ENCODE measurements at places on chromosomes 5 and 9. TPM values are rescaled to one million over a fixed set of nuclear protein-coding genes. Genes with fewer than 3 reads are reported as not detected.

Gene PCYOX1L
- 7.0 TPM for total RNA-seq

DNA sequence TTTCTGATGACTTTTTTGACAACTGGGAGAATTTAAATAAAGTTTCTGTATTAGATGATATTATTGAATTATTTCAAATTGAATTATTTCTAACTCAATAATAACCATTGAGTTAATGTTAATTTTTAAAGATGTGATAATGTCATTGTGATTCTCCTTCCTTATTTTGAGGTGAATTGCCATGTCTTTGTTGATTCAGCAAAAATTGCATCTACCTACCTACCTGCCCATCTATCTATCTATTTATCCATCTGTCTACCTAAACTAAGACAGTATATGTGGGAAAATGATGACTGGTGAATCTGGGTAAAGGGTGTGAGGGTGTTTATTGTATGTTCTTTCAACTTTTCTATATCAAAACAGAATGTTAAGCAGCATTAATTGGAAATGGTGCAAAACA is 75.0 kb downstream of the G3BP1 start:
- H3K4me3 ChIP-seq = no peak overlapping the region
- H3K27ac ChIP-seq = no peak overlapping the region
- H3K36me3 ChIP-seq = no peaks in the 10 kb centered on the region
- no peaks in the 10 kb centered on the region for H3K27me3 ChIP-seq

- H3K36me3 ChIP-seq = no peaks in the 10 kb centered on the region
- H3K27me3 ChIP-seq = no peaks in the 10 kb centered on the region
- H3K27ac ChIP-seq = no peak overlapping the region
- H3K4me1 ChIP-seq = no peaks in the 10 kb centered on the region
- no peak overlapping the region for H3K4me3 ChIP-seq
Measured at GRCh38 chr5:122424132-122424531, 112.1 kb downstream of the SNCAIP start.

- H3K27ac ChIP-seq = no peak overlapping the region
- no peak overlapping the region for H3K4me3 ChIP-seq
- peaks cover 9% of the 10 kb centered on the region for H3K4me1 ChIP-seq
- H3K27me3 ChIP-seq = peaks cover 21% of the 10 kb centered on the region
Measured at GRCh38 chr5:65479527-65479926, 2.2 kb downstream of the ADAMTS6 start.

DNA sequence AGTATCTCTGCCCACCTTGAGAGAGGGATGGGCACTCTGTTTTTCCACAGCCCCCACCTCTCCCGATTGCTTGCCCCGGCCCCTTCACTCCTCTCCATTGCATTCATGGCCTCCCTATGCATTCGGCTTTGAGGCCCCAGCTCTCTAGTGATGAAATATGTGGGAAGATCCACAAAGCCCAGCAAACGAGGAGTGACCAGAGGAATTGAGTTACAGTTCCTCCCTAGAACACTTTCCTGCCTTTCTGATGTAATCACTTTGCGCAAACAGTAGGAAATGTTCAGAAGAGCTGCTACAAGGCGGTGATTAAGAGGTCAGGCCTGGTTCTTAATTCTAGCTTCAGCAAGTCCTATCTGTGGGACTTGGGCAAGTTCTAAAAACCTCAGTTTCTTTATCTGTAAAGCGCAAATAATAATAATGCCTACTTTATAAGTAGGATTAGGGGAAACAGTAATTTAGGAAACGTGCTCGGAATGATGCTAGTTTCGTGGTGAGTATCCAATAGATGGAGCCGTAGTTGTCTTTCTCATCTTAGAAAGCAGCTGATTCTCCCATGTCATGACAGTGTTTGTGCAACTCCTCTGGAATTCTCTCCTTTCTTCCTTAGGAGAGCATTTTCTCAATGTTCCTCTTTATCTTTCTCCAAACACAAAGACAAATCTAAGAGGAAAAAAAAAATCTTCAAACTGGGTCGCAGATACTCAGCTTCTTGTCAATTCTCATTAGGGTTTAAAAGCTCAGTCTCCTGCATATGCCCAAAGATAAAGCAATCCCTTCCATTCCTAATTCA is 99.5 kb upstream of the MSX2 start:
- no peak overlapping the region for H3K4me3 ChIP-seq
- no peaks in the 10 kb centered on the region for H3K4me1 ChIP-seq
- DNase-seq = no peak
- H3K36me3 ChIP-seq = no peaks in the 10 kb centered on the region
- no peak overlapping the region for H3K27ac ChIP-seq

DNA sequence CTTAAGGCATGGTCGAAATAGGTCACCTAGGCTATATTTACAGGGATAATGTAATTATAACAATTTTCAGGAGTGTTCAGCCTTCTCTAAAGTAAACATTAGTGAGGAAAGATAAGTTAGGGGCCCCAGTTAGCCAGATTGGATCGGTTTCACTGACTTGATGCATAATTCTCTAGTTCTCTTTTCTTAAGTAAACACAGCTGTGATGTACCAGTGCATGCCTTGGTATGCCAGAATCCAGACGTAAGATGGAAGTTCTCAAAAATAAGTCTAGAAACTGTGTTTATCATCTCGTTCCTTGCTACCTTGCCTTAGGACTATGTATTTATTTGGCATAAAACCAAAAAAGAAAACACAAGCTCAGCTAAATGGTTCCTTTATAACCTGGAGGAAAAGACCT is 442.2 kb upstream of the CLINT1 start:
- no peak for DNase-seq
- no peak overlapping the region for H3K4me3 ChIP-seq
- H3K36me3 ChIP-seq = no peaks in the 10 kb centered on the region
- no peaks in the 10 kb centered on the region for H3K4me1 ChIP-seq

Data from Panc1 (cell line).